ENCODE measurements at places on chromosomes 6 and 20.

DNA sequence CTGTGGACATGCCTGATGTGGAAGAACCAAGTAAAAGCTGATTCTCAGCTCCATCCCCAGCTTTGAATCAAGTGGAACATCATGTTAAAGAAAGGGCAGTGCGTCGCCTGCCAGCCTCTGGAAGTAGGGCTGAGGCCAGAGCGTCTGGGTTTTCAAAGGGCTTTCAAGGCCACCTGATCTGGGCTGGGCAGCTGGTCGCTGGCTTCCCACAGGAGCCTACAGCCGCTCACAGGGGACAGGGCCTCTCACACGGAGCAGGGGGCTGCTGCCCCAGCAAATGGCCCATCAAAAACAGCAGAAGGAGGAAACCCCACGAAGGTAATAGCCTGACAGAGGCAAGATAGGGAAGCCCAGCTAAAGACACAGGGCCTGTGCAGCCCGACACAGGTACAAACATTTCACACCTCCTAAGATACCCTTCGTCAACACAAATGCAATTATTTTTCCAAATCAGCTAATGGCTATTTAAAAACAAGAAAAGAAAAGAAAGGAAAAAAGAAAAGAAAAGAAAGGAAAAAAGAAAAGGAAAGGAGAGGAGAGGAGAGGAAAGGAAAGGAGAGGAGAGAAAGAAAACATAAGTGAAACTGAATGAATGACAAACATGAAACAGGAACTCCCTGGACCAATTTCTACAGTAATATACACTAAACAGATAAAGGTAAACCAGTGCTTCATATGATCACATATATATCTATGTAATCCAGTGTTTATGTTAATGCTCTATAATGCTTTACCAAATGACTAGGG lies 24.8 kb downstream of the RRBP1 start:
- no peak for DNase-seq

- DNase-seq = no peak
Measured at GRCh38 chr20:64044484-64045247, 4.8 kb downstream of the SOX18 start.

DNA sequence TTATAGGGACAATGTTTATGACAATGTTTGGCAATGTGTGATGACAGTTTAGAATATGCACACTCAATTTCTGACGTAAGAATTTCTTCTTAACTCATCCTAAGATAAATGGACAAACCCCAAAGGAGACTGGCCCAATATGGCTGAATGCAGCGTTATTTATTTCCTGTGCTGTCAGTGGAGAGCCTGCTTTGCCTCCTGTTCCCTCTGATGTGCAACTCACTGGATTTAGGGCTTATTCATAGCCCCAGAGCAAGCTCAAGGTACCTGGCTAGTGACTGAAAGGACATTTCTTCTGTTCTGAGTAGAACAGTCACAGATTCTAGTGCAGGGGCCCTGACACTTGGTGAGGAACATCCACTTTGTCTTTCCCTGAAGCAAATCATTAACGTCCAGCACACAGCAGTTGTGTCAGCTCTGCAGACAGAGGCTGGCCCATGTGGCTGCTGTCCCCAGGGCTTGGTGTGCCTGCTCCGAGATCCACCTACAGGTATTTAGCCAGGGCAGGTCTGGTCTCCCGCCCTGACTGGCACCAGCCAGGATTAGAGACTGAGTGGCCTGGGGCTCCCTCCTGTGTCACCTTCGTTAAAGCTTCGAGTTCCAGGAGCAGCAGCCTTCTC lies 64.8 kb downstream of the FARS2 start:
- no peak for DNase-seq

GRCh38 chr6:130434174-130434873 lies 68.5 kb downstream of the TMEM200A start:
- DNase-seq = no peak

GRCh38 chr6:52834481-52834880 lies 6.1 kb downstream of the GSTA5 start:
- no peak for DNase-seq

- peak; percentile 75 for DNase-seq
Measured at GRCh38 chr6:11218538-11219399, 13.7 kb downstream of the NEDD9 start.

DNA sequence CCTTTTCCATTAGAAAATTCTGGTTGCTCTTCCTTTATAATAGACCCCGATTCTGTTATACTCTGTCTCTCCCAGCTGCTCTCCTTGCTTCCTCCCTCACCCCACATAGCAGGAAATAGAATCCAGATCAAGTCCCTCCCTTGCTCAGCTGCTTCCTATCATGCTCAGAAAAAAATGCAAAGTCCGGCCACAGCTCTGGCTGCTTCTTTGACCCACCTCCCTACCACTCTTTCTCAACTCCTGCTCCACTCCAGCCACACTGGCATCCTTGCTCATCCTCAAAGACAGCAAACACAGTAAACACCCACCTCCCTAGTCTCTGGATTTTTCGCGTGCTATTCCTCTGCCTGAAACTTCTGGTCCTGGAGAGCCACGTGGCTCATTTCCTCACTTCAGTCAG lies 9.1 kb upstream of the SLC22A16 start:
- DNase-seq = no peak

GRCh38 chr20:22556565-22557056 lies 27.8 kb downstream of the FOXA2 start:
- DNase-seq = no peak

- DNase-seq = no peak
Measured at GRCh38 chr20:40655451-40655850, 33.6 kb downstream of the MAFB start.

- no peak for DNase-seq
Measured at GRCh38 chr6:167134448-167135328, 11.8 kb downstream of the CCR6 start.

DNA sequence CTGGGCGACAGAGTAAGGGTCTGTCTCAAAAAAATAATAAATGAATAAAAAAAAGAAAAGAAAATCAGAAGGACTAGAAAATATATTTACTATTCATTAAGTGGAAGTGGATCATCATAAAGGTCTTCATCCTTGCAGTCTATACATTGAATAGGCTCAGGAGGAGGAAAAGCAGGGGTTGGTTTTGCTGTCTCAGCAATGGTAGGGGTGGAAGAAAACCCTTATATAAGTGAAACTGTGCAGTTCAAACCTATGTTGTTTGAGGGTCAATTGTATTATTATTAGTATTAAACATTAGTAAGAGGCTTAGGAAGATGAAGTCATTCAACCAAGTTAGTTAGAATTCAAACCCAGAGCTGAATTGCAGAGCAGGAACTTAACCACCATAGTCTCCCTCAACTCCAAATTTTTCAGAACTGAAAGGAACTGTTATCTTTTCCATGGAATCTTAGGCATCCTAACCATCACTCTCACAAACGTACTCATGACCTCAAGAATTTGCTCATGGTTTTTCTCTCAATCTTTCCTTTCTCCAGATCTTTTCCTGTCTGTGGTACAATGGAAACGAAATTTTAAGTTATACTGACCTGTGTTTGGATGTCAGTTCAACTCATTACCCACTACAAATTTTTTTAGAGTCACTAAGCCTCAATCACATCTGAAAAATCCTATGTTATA lies 7.7 kb upstream of the SMIM13 start:
- no peak for DNase-seq

DNA sequence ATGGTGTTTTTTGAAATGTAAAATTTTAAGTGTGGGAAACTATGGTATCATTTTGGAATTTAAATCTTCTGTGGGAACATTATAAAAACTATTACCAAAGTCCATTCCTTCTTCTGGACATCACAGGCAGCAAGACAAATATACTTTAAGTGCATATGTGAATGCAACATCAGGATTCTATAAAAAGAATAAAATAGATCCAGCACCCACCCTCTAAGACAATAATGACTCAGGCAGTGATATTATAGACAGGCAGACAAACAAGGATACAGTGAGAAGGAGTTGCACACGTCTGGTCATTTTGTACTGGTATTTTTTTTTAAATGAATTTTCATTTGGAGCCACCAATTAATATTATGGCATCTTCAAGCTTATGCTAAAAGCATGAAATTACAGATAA lies 21.1 kb upstream of the NEDD9 start:
- DNase-seq = no peak

- no peak for DNase-seq
Measured at GRCh38 chr6:116577486-116577885, 6.2 kb downstream of the RWDD1 start.

GRCh38 chr6:87105823-87106222 lies 10.9 kb upstream of the CGA start:
- no peak for DNase-seq

DNA sequence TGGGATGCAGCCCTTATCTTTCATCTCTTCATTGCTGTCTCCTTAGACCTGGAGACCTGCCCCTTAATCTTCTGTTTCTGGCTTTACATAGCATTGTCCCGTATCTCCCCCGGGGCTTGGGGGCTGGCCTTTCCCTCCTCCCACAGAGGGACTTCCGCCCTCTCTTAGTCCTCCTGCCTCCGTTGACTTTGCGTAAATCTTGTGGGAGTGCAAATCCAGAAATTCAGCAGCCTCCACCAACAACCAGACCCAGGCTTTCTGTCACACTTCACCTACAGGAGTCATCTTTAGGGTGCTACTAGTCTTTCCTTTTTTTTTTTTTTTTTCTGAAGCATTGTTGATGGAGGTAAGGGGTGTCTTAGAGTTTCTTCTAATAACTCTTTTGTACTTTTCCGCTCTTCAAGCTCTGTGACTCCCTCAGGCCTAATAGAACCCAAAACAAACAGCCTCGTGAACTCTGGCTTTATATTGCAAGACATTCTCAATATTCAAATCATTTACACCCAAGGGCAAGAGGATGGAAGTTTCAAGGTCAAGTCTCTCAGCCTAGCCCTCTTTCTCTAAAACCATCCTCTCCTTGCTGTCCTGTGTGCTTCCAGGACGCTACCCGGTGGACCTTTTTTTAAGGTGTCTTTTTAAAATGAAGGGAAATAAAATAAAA lies 66.2 kb downstream of the RREB1 start:
- no peak for DNase-seq

DNA sequence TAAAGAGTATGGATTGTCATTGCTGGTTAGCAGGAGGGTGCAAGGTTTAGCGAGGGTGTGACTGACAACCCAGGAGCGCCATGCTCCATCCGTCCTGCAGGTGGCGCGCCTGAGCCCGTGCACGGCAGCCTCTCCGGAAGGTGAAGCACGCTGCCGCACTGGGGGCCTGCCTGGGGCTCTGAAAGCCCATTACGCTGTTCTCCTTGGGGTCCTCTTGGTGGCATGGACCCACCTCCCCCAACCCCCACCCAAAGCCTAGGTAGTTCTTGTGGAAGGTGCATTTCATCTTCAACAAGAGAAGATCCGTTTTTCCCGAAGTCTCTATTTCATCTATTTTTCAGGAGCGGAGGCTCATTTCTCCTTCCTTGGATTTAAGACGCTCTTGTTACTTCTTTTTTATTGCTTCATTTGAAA lies 197.4 kb upstream of the KCNG1 start:
- DNase-seq = no peak

GRCh38 chr20:3900187-3900604 lies 11.0 kb downstream of the PANK2 start:
- no peak for DNase-seq

DNA sequence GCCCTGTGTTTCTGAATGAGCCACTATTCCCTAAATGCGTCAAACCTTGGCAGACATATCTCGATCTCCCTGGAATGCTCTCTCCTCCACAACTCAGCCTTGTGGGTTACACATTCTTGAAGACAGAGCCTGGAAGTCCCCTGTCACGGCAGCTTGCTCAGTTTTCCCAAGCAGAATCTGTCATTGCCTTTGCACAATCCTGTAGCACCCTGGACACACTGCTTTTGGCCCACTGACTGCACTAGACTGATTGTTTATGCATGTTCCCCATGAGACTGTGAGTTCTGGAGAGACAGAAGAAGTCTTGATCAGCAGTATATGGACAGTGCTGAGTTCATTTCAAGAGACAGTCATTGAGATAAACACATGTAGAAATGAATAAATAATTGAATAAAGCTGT lies 406.7 kb downstream of the CD83 start:
- DNase-seq = no peak

DNA sequence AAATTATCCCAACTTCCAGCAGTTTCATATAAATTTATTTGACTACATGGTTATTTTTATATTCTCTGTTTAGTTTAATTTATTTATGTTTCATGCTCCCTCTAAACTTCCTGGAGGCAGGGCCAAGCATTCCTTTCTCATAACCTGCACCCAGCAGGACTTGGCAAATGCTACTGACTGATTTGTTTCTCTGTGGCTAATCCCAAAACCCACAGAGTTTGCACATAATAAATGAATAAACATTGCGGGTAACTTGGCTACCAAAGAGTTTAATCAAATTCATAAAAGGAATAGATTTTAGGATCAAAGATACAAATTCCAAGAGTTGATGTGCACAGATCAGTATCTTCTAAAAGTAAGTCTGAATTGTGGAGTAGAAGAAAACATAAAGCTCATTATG lies 239.5 kb downstream of the SLC35F1 start:
- DNase-seq = no peak

DNA sequence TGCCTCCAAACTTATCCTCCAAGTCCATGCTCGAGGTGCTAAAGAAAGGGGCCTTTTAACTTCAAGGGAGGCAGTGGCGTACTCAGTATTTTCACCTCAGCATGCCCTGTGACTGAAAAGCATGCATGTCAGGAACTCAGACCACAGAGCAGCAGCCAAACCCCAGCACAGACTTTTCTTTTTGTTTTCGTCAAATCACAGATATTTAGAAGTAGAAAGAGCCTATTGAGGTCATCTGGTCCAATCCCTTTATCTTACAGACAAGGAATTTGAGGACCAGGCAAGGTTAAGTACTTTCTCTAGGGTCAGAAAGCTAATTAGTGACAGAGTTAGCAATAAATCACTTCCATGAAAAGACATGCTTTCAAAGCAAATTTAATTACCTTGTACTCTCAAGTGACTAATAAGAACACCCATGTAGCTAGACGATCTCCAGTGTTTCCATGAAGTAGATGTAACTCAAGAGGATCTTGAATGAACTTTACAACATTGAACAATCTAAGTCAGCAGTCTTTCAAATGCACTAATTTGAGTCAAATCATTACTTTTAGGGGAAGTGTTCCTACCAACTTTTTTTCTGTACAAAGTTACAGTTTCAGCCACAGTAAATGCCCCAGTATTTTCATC lies 35.9 kb downstream of the MOXD1 start:
- DNase-seq = peak; percentile 25

- no peak for DNase-seq
Measured at GRCh38 chr20:52263757-52264156, 72.2 kb upstream of the ZFP64 start.

- no peak for DNase-seq
Measured at GRCh38 chr6:119308991-119309657, 40.4 kb downstream of the MAN1A1 start.

DNA sequence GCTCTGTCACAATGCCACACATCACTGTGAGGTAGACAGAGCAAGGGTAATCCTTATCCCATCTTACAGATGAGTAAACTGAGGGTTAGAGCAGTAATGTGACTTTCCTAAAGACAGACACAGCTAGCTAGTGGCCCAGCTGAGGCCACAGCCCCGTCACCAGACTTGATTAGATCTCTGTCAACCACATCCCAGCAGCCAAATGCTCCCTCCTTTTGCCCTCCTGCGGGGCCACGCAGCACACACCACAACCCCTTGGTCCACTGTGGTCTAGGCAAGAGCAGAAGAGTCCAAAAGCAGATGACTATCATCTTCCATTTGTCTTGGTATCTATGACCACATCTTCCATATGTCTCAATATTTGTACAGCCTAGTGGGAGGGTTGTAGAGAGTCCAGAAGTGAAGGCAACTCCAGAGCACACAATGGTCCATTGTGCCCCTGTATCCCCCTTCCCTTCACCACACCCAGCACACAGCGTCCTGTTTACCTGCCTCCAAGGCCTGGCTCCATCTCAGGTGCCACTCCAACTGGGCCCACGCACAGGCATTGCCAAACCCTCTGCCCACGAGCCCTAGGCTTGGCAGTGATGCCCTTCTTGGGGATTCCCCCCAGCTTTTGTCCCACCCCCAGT lies 47.1 kb upstream of the FOXP4 start:
- no peak for DNase-seq

All from pons (tissue), 1 donor.